NK-92 treated with Interleukin-12 subunit alpha and Interleukin-12 subunit beta, amount 100 ng/mL, for 24 hours (cell line): ENCODE measurements at places on chromosomes 3 and 15.

GRCh38 chr3:159417761-159418160, 570.9 kb upstream of the IL12A start:
- no peak for DNase-seq

DNA sequence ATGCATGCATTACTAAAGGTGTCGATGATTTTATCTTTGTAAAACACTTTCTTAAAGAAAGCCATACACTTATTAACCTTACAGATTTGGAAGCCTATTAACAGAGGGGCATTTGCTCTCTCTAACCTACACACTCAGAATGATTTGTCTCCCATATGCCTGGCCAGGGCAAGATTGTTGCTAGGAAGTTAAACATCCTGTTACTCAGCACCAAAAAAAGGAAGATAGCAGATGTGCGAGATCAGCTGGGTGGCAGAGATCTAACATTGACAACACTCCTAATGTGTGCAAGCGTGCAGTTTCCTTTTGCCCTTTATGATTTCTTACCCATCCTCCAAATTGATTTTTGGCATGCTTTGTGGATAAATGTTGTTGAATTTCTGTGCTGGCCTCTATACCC, 73.9 kb upstream of the TMEM108 start:
- no peak for DNase-seq

DNA sequence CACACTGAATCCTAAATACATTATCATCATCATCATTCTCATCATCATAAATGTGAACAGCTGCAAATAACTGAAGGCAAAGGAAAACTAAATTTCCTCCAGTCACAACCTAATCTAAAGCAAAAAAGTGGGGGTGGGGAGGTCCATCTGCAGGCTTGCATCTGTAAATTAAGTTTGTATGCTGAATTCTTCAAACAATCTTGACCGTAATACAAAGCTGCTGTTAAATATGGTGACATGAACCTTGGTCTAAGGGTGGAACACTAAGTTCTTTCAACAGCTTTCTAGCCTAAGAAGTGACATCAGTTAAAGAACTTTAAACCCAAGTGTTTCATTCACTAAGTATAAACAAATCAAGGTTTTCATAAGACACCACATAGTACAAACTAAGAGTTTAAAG, 4.3 kb downstream of the LRRFIP2 start:
- no peak for DNase-seq

GRCh38 chr3:171396048-171396447, 64.2 kb downstream of the TNIK start:
- DNase-seq, result no peak

- no peak for DNase-seq
Observed at GRCh38 chr3:58588030-58588614, 10.9 kb upstream of the FAM107A start.

DNA sequence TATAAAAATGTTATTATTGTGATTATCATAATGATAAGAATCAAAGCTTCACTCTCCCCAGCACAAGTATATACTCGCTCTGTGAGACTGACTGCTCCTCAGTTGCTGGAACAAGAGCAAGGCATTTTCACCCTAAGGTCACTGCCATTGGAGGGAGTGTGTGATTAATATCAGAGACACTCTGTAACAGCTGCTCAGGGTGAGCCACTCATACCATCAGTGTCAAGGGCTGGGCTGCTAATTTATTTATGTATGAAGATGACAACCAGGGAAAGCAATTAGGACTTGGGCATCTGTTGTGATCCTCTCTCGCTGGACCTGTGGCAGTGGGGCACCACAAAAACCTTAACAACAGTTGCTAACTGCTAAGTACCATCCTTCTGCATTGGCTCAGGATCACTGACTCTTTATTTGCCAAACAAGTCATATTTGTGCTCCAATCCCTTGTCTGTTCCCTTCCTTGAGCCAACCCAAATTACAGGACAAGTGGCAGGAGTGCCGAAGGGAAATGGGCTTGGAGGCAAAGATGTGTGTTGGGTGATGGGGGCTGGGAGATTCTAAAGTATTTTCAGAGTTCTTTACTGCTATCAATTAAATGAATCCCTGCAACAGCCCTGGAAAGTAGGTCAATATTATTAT, 297.5 kb upstream of the STT3B start:
- no peak for DNase-seq

- DNase-seq, result no peak
Observed at GRCh38 chr3:117439812-117440211, 730.2 kb downstream of the TUSC7 start.

- peak; percentile 50 for DNase-seq
Observed at GRCh38 chr15:72375501-72375845, 341 bp downstream of the HEXA start.

DNA sequence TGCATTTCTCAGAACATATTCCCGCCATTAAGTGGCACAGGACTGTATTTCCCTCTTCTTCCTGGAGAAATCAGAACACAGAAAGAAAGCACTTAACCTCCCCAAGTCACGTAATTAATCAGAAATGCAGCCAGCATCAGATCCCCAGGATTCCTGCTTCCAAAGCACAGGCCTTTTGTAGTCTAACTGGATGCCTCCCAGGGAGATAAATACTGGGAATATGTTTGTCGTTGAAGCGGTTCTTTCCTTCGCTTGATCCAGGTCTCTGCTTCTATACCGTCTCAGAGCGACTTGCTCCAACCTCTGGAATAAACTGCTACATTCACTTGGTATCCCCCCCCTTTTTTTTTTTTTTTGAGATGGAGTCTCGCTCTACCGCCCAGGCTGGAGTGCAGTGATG, 198.6 kb downstream of the KBTBD8 start:
- no peak for DNase-seq

GRCh38 chr15:55277715-55278114, 11.9 kb downstream of the RAB27A start:
- DNase-seq, result no peak

DNA sequence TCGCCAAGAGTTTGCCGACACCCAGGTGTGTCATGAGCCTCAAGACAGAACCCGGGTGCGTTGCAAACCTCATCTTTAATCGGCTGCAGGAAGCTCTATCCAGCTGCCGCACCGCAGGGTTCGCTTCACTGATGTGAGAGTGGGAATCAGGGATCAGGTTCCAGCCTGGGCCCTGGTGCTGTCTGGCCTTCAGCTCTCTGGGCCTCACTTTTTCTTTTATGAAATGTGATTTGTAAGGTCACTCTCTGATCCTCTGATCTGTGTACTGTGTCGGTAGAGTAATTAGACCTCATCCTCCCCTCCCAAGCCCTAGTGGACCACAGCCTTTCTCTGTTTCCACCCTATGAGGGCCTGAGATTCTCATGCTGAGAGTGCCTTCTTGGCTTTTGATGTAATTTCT, 202.8 kb upstream of the UBE2E1 start:
- DNase-seq, result no peak

- DNase-seq, result peak; percentile 67
Observed at GRCh38 chr15:43133430-43134156, at the start of gene TMEM62. TSS of gene TMEM62 (plus strand) at chr15:43133586. CDS start at chr15:43133803, 217 bp downstream.

GRCh38 chr3:13294442-13295351, 125.4 kb downstream of the NUP210 start:
- no peak for DNase-seq

DNA sequence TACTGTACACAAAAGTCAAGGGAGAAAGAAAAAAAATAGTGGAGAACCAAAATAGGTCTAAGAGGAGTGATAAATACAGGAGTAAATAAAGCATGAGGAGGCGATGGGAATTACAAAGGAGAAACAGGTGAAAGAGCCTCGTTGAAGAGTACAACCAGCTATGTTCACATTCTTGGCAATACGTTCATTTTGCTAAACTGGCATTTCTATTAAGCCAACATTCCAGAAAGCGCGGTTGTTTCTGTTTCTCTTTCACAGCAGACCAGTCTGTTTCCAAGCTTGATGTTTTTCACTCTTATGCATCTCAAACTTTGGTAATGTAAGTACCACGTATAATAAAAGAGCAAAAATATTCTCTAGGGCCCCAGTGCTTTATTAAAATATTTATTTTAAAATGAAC, 74.5 kb downstream of the NSUN3 start:
- no peak for DNase-seq

DNA sequence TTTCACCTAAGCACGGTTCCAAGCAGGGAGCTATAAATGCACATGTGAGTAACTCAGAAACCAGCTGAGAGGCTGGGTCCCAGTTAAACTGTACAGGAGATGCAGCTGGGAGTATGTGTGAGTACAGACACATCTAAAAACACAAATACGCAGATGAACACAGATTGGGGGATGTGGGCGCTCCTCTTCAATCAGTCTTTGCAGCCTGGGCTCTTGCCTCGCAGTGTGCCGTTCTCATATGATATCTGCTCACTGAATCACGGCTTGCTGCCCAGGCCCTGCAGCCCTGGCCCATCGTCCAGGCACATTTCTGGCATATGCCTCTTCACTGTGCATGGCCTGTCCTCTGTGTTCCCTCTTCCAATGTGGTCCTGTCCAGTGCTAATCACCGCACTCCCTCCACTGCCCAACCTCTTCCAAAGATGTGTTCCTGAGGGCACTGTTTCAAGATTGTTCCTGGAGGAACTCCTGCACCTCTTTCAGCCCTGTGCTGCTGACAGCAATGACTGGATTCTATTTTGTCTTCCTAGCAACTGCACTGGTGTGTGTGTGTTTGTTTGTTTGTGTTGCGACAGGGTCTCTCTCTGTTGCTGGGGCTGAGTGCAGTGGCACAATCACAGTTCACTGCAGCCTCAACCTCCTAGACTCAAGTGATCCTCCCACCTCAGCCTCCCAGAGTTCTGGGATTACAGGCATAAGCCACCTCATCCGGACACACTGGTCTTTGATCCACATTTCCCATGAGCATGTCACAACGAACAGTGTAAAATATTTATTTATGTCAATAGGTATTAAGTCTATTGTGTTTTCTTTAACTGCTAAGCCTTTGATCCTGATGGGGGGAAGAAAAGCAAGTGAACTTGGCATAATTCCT, 17.0 kb downstream of the CA12 start:
- DNase-seq, result no peak

DNA sequence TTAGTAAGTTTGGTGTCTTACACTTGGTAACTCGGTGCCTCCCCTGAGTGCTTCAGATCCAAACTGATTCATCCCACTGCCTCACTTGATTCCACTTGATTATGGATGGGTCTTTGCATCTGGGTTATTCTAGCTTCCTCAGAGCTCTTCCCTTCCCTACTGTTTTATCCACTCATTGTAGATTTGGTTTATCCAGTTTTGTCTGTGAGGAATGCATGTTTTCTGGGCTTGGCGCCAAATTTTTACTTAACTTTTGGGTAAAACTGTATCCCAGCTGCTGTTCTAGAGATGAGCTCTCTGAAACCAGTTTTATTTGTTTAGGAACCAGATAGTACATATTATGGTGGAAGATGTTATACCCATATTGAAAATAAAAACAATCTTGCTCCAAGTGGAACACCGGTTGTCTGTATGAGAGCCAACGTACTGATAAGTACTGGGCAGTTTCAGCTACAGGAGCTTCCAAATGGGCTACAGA, 20.9 kb downstream of the RAD54L2 start:
- DNase-seq, result no peak

GRCh38 chr3:151431940-151432339, 28.9 kb downstream of the IGSF10 start:
- DNase-seq, result no peak

GRCh38 chr15:51588966-51589365, 33.6 kb downstream of the DMXL2 start:
- no peak for DNase-seq

DNA sequence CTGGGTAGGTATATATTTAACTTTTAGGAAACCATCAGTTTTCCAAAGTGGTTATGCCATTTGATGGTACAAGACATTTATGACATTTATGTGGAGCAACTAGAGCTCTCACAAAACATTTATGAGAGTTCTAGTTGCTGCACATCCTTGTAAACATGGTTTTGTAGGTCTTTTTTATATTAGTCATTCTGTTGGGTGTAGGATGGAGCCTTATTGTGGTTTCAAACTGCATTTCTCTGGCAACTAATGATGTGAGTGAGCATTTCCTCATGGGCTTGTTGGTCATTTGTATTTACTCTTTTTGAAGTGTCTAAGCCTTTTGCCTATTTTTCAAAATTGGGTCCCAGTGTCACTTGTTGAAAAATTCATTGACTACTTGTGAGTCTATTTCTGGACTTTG, 45.7 kb upstream of the MGLL start:
- DNase-seq, result no peak

- DNase-seq, result no peak
Observed at GRCh38 chr3:160477750-160478149, 28.2 kb upstream of the TRIM59 start.

DNA sequence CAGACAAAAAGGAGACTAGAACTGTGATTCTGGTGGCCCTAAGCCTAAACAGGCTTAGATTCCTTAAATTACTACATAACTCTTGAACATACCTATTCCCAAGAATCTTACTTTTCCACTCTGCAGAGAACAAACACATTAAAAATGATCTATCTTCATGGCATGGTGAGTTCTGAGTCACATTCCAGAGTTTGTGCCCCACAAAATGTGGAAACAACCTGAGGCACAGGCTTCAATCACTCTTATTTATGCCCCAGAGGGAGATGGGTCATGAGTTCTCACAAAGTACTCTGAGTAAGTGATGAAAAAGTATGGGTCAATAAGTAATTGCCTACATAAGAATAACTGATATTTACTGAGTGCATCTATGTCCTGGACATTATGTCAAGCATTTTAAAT, 137.5 kb upstream of the SLC2A2 start:
- no peak for DNase-seq

GRCh38 chr3:16183601-16184270, 9.3 kb downstream of the GALNT15 start:
- DNase-seq, result no peak

DNA sequence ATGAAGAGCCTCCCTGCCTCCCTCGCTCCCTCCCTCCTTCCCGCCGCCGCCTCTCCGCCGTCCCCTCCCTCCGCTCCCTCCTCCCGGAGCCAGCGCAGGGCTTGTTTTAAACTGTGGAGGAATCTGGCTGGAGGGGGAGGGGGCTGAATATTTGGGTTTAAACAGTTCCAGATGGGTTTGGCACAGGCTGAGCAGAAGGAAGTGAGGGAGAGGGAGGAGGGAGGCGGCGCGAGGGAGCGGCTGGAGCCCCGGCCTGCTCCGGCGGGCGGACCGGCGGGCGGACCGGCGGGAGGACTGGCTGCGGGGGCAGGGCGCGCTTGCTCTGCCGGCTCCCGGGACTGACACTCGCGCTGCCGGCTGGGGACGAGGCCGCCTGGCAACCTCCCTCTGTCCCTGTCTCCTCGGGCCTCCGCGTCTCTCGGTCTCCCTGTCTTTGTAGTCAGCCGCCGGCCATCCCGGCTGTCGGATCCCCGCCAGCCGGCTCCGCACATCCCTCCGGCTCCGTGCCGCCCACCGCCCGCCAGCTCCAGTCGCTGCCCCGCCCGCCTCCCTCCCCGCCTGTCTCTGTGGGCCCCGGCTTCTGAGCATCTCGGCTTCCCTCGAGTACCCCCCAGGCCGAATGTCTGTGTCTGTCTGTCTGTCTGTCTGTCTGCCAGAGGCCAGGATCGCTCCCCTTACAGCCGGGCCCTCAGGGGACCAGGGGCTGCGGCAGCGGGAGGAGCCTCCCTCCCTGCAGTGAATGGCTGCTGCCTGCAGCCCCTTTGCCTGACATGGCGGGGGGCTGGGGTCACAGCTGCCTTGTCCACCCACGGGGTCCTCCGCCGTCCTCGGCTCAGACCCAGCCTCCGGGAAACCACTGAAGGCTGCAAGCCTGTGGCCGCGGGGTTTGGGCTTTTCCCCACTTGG, 7.6 kb downstream of the EPHB3 start:
- no peak for DNase-seq
